Hippocampal formation (tissue), 2 donors: ENCODE measurements at places on chromosomes 7 and 10.
A peak's percentile ranks its signal among the peaks of the same experiment; 100 is the strongest.

DNA sequence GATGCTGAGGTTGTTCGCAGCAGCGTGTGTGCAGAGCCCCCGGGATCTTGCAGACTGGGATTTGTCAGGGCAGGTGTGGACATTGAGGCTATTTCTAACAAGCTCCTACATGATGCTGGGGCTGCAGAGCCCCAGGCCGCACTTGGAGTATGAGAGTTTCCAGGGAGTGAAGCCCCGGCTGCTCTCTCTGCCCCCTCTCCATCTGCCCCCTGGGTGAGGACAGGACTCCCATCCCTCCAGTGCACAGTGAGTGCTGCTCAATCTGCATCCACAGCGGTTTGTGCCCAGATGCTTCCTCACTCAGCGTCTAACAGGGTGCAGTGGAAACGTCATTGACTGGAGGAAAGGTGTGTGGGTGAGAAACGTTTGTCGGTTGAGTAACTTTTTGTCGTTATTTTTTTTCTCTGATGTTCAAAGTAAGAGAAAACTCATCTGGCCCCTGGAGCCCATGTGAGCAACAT lies 25.3 kb downstream of the IL2RA start:
- no peak for DNase-seq

DNA sequence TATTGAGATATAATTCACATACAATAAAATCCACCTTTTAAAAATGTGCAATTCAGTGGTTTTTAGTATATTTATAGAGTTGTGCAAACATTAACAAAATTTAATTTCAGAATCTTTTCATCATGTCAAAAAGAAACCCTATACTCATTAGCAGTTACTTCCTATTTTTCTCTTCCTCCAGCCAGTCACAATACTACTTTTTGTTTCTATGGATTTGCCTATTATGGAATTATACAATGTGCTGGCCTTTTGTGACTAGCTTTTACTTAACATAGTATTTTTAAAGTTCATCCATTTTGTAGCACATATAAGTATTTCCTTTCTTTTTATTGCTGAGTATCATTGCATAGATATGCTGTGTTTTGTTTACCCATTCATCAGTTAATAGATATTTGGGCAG lies 199.9 kb upstream of the IMMP2L start:
- no peak for DNase-seq

- DNase-seq = no peak
Measured at GRCh38 chr7:130741331-130741995, 7.5 kb upstream of the KLF14 start.

DNA sequence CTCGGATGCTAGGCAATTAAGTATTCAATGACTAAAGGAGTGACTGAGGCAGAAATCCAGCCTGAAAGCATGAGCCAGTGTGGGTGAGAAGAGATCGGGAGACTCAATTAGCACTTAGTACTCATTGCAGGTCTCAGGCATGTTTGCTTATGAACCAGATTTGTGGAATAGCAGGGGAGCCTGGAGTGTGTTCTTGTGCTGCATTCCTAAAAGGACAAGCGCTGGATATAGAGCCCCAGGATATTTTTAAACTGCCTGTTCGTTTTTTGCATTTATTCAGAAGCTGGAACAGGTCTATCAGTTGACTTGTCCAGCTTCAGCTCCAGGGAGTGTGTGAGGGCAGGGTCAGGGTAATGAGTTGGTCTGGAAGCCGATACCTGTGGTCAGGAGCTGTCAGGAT lies 120.3 kb downstream of the BMPER start:
- no peak for DNase-seq

- DNase-seq = no peak
Measured at GRCh38 chr7:70319057-70319456, 720.8 kb downstream of the AUTS2 start.

DNA sequence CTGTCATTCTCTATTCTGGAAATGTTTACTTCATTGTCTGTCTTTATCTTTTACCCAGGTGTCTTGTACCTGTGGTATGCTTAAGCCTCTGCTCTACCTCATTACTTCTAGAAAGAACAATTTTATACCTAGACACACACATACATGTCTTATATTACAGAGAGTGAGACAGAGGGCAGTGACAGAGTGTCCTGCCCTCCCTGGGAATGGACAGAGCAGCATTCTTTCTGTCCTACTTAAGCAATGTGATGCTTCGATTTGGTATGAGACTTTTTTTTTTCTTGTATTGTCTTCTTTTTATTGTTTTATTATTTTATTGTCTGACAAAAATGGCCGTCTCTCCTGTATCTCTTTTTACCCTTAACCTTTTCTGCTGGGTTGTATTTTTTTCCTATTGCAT lies 286.1 kb downstream of the EXOC4 start:
- DNase-seq = no peak

GRCh38 chr10:72295330-72295910 lies 21.7 kb downstream of the DDIT4 start:
- DNase-seq = no peak

DNA sequence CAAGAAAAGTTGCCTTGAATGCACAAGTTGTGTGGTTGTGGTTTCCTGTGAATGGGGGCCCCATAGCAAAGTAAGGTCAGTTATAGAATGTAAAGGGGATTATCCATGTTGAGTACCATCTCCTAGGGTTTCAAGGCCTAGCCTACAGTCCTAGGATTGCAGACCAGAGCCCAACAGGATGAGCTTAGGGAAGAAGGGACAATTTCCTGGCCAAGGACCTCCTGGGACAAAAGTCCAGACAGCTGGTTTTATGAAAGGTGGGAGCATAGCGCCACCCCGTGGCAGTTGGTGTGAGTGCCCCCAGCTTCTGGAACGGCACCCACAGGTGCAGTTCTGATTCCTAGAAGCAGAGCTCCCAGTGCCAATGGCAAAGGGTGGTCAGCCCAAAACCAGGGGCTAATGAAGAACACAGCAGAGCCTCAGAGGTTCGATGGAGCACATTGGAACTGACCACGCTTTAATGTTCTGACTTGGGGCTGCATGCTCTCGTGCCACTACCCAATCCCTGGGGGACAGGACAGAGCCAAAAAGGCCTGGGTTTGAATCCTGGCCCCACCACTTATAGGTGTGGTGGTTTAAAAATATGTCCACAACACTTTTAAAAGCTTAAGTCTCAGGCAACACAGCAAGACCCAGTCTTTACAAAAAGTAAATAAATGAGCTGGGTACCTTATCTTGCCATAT lies 25.8 kb upstream of the TMEM120A start:
- peak; percentile 12 for DNase-seq

DNA sequence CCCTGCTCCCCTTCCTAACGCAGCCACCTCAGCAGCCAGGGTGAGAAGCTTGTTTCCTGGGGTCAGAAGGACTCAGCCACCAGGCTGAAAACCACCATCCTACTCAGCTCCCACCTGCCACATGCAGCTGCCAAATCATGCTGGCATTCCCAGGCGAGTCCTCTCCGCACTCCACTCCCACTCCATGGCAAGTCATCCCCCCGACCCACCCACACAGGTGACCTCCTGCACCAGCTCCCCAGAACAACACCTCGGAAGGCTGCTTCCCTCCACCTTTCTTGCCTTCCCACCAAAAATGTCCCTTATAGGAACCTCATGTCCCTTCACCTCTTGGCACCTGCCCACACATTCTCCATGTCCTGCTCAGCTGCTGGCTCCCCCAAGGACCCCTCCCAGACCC lies 4.6 kb downstream of the PDAP1 start:
- no peak for DNase-seq

DNA sequence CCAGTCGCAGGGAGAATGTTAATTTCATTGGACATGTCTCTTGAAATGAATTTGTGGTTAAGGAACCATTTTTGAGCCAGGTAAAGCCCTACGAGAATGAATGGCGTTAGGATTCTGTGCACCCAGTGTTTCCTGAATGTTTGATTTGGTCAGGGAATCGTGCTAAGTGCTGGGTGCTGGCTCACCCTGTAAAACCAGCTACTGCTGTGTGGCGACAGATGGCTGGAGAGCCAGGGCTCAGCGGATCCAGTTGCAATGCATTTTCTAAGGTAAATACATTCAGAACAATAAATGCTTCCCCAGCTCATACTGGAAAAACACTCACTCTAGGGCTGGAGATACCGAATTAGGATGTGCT lies 355.5 kb downstream of the GLRX3 start:
- no peak for DNase-seq

DNA sequence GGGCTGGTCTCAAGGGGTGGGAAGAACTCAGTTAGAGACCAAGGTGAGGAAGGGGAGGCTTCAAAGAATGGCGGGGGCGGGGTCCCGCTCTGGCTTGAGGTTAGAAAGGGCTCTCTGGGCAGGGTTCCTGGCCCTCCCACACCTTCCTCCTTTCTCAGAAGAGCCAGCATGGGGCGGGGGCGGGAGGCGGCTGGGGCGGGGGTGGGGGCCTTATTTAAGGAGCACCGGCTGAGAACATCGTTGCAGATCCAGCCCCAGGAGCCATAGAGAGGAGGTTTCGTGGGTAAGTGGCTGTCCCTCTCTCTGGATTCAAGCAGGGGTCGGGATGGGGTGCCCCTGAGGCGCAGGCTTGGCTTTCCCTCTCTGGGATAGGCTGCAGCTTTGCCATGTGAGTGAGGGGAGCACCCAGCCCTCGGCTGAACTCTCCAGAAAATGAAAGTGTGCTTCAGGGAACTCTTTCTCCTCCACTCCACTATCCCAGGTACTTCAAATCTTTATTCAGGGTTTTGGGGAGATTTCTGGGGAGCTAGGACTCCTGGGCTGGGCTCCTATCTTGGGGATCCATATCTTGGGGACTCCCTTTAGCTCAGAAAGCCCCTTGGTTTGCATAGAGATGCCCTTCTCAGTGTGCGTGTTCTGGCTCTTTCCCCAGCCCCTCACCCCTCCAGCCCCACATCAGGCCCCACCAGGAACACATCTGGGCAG lies 3.3 kb upstream of the CUEDC2 start:
- no peak for DNase-seq

DNA sequence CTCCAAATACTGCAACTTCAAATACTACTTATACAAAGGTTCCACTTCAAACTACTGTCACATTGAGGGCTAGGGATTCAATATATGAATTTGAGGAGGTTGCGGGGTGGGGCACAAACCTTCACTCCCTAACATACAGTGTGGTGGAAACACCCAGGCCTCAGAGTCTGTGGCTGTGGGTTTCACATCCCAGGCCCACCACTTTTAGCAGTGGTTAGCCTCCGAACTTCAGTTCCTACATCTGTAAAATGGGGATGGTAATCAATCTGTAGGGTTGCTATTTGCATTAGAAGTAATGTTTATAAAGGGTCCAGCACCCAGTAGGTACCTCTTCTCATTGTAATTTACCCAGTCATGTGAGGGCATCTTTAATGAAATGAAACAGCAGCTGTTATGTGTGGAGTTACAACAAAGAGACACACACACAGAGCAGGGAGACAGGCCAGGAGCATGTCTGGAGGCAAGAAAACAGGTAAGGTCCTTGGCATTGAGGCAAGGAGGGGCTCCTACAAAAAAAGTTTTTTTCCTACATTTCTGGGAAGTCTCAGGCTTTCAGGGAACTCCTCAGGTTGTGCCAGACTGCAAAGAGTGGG lies 570.9 kb downstream of the LRMDA start:
- DNase-seq = no peak

GRCh38 chr7:2109251-2109872 lies 123.4 kb downstream of the MAD1L1 start:
- no peak for DNase-seq
